Occipital lobe (tissue), 3 donors: ENCODE measurements at places on chromosomes 3 and 15. TPM values are rescaled to one million over a fixed set of nuclear protein-coding genes. Genes with fewer than 3 reads are reported as not detected.
A peak's percentile ranks its signal among the peaks of the same experiment; 100 is the strongest.

DNA sequence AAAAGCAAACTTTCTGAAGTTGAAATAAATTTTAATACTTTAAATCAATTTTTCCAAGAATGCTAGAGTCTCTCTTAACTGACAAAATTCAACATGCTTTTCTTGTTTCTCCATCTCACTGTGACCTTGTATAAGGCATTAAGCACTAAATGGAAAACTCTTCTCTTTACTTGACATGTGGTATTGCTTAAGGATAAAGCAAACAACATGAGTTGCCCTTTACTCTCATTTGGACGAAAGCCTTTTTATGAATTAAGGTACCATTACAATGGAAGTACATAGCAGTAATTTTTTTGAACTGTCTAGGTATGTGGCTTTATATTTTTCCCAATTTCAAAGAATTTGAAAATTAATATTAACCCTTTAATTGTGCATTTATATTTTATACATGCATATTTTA is 1.4 kb downstream of the STRIT1 start:
- DNase-seq: no peak

DNA sequence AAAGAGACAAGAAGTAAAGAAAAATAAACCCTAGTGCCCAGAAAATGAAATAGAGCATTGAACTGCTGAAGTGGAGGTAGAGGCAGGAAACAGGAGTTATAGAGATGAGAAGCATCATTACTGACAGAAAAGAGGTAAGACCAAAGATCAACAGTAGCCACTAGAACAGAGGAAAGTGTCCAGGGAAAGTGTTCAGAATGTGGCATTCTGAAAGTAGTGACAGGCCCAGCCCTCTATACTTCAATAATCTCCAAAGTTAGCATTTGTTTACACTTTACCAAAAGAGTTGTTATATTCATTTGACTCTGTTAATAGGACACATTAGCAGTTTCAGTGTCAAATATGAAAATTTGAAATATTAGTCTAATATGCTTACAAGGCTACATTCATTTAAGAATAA is 727.1 kb upstream of the NECTIN3 start:
- no peak for DNase-seq

GRCh38 chr3:62261121-62261520 is 112.2 kb downstream of the FEZF2 start:
- no peak for DNase-seq

DNA sequence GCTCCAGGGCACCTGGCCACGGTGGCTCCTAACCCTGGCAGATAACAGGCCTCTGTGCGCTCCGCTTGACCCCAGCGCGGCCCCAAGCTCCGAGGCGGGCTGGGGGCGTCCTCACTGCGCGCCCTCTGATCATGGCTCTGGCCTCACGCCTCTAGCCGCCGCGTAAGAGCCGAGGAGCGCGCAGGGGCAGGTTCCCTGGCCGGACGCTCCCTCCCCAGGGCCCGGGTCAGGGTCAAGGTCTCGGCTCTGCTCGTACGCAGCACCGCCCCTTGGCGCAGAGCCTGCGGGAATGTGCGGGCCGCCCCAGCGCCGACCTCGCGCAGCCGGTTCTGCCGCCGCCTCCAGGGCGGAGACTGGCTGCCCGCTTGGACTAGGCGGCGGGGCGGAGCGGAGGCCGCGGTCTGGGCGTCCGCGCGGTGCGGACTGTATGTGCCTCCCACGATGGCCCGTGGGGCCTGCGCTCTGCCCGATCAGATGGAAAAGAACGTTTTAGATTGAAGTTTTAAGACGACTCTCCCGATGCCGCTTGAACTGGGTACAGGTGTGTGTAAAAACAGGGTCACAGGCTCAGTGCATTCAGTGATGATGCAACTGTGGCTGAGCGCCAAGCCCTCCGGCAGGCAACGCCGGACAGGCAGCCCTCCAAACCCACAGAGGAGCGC is 40.8 kb downstream of the CHST14 start:
- peak; percentile 25 for DNase-seq

NR1I2 gene
- total RNA-seq: 0.16 TPM

C2CD4A gene
- 0.16 TPM for total RNA-seq
